ENCODE measurements at places on chromosomes 3 and 15.

GRCh38 chr3:14525685-14526631 is 14.2 kb downstream of the GRIP2 start:
- peak; percentile 71 for DNase-seq

DNA sequence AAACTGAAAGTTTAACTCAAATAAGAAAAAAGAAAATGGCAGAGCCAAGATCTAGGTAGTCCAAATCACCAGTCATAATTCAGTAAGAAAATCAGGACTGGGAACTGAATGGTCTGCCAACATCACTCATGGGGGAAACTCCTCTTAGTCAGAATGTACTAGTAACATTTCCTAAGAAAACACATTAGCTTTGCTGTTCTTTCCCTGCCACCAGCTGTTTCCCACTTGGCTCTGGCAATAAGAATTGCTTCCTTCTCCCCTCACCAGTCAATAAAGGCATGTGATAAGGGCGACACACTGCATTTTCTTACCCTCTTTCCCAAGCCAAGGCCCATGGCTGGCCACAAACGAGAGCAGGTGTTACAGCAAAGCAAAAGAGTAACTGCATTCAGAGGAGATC is 46.1 kb downstream of the PIK3R4 start:
- no peak for DNase-seq

- DNase-seq: no peak
Observed at GRCh38 chr3:9068051-9068450, 104.8 kb upstream of the RAD18 start.

DNA sequence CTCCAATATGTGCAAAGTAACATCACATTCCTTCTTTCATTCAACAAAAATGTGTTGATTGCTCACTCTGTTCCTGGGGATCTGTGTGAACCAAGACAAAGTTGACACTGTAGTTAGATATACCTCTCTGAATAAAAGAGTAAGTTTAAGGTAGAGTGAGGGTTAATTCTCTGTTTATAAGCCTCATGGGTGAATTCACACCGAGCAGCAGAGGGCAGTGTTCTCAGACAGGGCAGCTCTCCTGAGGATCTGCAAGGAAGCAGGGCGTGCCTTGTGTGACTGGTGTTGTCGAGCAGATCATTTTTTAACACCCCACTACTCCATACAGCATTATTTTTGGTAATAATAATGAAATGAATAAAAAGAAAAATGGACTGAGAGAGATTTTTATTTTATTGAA is 34.4 kb downstream of the PAQR9 start:
- DNase-seq: no peak

DNA sequence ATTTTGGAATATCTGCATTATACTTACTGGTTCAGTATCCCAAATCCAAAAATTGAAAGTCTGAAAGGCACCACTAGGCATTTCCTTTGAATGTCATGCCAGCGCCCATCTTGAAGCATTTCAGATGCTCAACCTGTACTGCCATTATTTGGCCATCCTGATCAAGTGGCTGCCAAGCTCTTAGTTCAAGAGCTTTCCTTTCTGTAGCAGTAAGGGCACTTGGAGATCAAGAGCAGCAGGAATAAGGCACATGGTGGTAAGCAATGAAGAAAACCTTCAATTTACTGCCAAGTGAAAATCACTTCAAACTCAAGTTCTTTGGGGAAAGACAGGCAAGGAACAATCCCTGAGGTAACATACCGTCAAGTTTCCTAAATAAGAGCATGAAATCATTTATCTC is 10.0 kb downstream of the RHOA start:
- no peak for DNase-seq

- DNase-seq: no peak
Observed at GRCh38 chr3:72636969-72637597, 211.2 kb downstream of the SHQ1 start.

GRCh38 chr3:50806031-50806430 is 131.3 kb downstream of the DOCK3 start:
- no peak for DNase-seq

DNA sequence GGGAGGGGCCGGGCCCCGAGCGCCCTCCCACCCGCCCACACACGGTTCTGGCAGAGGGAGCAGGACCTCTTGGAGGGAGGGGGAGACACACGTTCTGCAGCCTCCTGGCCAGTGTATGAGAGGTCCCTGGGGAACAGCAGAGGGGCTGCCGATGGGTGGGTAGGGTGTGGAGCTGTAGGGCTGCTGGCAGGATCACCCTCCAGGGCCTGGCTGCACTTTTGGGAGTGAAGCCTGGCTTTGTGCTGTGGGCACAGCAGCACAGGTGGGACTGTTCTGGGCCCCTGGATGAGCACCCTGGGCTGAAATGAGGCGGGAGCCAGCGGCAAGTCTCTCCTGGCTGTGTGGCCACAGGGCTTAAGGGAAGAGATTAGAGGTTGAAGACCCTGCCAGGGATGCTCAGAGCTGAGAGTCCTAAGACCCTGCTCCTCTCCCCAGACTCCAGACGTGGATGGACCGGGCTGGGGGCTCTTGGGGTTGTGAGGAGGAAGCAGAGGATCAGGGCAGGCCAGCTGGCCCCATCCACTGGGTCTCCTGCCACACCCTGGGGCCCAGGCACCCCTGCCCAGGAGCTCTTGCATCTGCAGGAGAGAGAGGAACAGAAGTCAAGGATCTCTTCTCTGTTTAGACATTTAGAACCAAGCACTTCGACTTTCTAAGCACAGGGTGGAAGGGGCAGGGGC is 45.2 kb downstream of the RGMA start:
- DNase-seq: no peak

DNA sequence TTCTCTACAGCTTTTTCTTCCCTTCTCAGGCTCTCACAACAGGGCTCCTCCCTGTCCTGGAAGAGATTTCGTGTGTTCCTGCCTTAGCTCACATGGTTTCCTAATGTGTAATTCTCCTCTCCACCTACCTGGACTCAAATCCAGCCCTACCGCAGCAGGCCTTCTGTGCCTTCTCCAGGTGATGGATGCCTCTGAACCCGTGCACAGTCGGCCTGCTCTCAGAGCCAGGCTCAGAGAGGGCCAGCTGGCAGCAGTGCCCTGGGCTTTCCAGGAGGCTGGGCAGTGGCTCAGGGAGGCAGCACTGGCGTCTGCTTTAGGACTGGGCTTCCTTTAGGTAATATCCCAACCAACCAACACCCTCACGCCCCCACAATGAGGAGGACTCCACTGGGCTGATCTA is 123.2 kb upstream of the TMC3 start:
- DNase-seq: no peak

Measured in fibroblast of skin of back (primary cell).